HS-27A (cell line): ENCODE measurements at places on chromosomes 13 and 19.

- peak; percentile 26 for DNase-seq
Observed at GRCh38 chr19:6459262-6460098, at the start of gene SLC25A23. Gene SLC25A23 (minus strand): TSS chr19:6459792. CDS start chr19:6459628, 164 bp downstream.

- DNase-seq = no peak
Observed at GRCh38 chr19:43673637-43674036, 3.7 kb upstream of the PLAUR start.

- no peak for DNase-seq
Observed at GRCh38 chr19:13633109-13633508, 126.8 kb upstream of the CACNA1A start.

DNA sequence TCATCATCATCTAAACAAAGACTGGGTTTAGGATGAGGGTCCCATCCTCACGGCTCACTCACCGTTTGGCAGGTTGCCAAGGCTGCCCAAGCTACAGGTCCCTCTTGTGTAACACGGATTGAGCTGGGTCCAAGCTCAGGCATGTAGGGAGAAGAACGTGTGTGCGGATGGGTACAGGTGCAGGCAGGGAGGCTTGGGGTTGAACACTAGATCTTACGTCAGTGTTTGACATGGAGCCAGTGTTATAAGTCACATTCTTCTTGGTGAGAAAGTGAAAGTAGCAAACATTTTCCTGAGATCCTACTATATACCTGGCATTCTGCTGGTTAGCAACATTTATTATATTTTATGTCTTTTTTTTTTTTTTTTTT, 136.8 kb upstream of the RNF113B start:
- no peak for DNase-seq

DNA sequence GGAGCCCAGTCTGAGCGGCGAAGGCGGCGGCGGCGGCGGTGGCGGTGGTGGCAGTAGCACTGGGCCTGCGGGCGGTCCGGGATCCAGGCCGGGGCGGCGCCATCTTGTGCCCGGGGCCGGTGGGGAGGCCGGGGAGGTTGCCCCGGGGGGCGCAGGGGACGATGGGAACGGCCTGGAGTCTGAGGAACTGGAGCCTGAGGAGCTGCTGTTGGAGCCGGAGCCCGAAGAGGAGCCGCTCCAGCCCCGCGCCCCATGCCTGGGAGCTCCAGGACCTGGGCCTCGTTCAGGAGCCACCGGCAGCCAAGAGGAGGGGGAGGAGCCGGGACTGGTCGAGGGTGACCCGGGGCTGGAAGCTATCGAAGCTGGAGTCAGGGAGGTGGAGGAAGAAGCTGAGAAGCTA, 11.6 kb downstream of the ZNF28 start:
- no peak for DNase-seq

DNA sequence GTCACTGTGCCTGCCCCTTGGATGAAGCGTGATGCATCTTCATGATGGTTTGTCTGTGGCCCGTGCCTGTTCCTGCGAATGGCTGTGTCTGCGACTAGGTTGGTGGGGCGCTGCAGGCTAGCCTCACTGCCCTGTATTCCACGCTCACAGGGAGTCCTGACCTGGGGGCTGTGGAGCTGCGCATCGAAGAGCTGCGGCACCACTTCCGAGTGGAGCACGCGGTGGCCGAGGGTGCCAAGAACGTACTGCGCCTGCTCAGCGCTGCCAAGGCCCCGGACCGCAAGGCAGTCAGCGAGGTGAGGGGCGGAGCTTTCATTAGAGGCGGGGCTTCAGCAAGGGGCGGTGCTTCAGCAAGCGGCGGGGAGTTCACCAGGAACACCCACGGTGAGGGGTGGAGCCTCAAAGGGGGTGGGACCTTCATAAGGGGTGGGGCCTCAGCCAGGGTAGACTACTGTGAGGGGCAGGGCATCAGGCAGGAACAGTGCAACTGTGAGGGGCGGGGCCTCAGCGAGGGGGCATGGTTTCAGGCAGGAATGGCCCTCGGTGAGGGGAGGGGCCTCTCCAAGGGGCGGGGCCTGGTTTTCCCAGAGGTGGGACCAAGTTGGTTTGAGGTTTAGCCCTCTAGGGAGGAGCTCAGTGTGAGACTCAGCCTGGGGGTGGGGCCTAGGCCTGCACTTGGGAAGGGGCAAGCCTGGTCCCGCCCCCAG, 17.2 kb downstream of the PKN1 start:
- no peak for DNase-seq

DNA sequence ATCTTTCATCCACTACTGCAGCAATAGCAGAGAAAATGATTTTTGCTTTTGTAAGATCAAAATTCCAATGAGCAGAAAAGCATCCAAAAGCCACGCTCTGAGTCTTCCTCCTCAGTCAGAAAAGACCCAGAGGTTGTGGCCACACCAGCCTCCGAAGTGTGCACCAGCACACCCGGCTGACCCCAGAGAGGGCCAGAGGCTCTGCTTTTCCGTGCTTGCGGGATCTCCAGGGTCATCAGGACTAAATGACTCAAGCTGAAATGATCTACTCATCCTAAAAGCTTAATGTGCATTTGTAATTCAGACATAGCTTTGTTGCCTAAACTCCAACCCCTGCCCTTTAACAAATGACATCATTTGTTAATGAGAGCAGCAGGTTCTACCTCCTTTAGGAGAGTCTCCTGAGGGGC, 16.5 kb downstream of the RXFP2 start:
- DNase-seq = no peak

GRCh38 chr13:19362946-19363510, 181.4 kb upstream of the TUBA3C start:
- DNase-seq = no peak
